Nephron progenitor cell (in vitro differentiated cells): ENCODE measurements at places on chromosomes 2 and 18.

- DNase-seq, result no peak
These were observed 37.1 kb downstream of the MAP4K4 start for GRCh38 chr2:101734505-101735165.

DNA sequence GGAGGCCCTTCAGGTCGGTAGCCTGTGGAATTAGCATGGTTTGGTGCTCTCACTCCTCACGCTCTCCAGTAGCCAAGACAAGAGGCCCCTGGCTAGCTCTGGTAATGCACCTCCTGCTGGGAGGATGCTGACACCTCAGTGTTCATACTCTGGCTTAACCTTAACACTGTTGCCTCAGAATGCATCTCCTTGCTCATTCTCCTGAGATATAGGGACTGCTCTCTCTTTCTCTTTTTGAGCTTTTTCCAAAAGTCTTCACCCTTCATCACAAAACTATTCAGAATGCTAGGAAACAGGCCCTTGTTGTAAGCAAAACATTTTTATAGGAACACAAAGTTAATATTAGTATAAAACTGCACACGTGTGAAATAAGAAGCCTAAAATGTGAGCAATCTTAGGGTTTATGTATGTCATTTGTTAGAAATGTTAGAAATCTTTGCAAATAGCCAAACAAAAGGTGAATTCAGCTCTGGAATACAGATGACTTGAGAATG, 17.3 kb upstream of the IMPA2 start:
- no peak for DNase-seq

DNA sequence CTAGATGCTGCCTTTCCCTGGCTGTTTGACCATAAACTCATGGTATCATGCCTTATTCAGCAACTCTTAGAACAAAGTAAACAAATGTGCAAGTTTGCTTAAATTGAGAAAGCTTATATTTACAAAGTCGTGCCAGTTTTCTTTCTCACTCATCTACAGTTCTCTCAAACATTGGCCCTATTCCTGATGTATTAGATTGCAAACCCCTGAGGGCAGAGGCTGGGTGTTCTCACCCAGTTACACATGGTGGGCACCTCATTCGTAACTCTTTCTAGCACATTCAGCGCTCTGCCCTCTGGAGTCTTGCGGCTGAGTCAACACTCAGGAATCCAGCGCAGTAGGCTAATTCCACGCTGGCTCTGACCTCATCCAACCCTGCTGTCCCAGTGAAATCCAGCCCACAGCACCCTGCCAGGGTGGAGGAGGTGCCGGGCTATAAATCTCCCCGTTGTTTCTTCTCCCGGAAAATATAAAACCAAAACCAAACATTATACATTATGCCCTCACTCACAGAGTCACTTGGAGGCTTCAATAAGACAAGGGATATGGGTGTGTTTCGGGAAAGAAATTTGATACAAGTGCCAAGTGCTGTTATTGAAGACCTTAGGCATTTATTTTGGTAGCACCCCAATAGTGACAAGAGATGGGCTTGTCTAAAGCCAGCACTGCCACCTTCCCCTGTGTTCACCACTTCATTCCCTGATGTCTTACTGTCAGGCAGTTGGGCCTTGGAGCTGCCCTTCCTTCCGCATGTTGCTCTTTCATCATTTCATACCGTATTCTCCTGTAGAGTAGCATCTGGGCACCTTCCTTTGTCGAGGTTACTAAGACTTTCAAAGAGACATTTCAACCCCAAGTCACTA, 287.4 kb downstream of the PRKCE start:
- DNase-seq, result peak; percentile 15

DNA sequence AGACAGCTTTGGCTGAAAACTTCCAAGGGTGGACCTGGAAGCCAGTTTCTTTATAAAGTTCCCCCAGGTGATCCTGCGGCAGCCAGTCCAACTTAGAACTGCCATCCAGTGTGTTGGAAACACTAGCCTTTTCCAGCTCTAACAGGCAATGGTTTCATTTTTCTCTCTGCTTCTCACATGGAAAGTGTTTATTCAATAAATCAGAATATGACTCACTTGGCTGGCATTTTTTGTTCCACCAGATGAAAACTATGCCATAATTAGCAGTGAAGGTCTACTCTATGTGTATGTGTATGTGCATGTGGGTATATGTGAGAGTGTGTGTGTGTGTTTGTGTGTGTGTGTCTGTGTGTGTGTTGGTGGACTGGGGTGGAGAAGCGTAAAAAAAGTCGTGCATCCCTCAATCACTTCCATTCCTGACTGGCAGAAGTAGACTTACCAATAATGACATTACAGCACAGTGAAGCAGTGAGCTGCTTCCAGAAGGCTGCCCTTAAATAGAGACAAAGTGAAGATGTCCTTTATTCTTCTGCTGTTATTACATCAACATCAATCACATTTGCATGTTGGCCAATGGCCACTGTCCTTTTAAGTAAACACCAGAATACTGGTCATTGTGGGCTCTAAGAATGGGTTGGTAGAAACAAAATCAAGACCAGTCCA, 90.9 kb upstream of the SETBP1 start:
- DNase-seq, result no peak

DNA sequence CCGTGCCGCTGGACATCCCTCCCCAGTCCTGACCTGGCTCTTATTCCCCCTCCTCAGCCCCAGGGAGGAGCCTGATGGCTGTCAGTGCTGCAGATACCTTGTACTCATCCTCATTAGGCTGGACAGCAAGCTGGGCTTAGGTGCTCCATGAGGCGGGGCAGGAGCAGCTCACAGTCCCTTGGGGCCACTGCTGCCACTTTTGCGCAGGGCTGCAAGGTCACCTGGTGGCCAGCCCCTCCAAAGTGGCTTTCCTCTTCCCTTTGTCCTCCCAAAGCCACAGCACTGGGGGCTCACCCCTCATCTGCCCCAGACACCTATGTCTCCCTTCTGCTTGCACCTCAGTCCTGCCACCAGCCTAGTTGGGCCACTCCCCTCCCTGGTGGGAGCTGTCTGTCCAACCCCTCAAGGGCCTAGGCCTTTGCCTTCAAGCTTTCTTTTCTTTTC, 60.8 kb downstream of the FAM168B start:
- DNase-seq, result no peak
